ENCODE measurements at places on chromosomes 7 and 10.
A peak's percentile ranks its signal among the peaks of the same experiment; 100 is the strongest.

DNA sequence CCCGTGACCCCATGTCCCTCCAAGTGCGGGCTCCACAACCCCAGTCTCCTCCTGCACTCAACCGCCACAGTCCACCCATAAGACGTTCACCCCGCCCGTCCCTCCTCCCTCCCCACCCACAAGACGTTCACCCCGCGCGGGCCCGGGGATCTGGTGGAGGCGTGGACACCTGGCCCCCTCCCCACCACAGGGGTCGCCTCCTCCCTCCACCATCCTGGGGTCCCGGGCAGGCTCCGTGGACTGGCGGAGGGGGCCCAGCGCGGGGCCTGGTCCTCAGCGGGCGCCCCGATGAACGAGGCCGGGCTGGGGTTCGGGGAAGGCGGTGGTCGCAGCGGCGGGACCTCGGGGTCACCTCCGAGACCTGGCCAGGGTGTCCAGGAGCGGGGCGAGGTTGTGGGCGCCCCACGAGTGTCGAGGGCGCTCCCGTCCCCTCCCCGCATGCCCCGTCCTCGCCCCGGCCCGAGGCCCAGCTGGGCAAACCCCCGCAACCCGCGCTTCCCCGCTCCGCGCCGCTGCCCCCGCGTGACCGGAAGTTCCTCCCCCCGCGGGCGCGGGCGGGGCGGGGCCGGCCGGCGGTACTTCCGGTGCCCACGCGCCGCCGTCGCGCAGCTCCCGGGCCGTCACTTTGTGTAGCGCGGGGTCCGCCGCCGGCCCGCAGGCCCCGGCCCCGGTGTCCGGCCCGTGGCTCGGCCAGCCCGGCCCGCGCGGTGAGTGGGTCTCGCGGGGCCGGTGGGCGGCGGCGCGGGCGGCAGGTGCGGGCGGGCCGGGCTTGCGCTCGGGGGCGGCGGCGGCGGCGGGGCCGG lies at the start of gene ZNF316:
TSS of gene ZNF316 (plus strand) at position 578 of the 803 bp plus-strand sequence. CDS start 5,092 bp downstream, outside the sequence.
- H3K27ac ChIP-seq = peak within 1 kb of the TSS; percentile 94
- H3K36me3 ChIP-seq = no peaks in the 10 kb centered on the region
- H3K4me3 ChIP-seq = peak within 1 kb of the TSS; percentile 99
- no peaks in the 10 kb centered on the region for H3K27me3 ChIP-seq
- no peak for DNase-seq
- peaks cover 46% of the 10 kb centered on the region for H3K4me1 ChIP-seq

GRCh38 chr7:935164-935873 lies 19.2 kb downstream of the ADAP1 start:
- H3K36me3 ChIP-seq = no peaks in the 10 kb centered on the region
- H3K4me3 ChIP-seq = no peak overlapping the region
- DNase-seq = no peak
- H3K4me1 ChIP-seq = no peaks in the 10 kb centered on the region
- no peak overlapping the region for H3K27ac ChIP-seq

DNA sequence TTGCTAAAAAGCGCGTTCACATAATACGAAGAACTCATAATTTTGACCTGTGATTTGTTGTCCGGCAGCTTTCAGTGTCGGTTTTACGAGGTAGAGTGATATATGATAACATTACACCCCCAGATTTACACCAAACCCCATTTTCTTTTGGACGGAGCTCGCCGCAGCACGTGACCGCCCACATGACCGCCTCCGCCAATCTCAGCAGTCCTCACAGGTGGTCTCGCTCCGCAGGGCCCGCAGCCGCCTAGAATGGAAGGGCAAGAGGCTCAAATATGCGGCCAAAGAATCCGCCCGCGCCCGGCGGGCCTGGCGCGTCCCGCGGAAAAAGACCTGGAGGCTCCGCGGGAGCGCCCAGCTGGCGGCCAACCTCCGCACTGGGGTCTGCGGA lies at the start of gene HOXA7:
TSS of gene HOXA7 (minus strand) at position 168 of the 391 bp plus-strand sequence. CDS start at position 38, 130 bp downstream.
- peak within 1 kb of the TSS; percentile 81 for H3K27ac ChIP-seq
- H3K36me3 ChIP-seq = no peaks in the 10 kb centered on the region
- H3K4me3 ChIP-seq = peak within 1 kb of the TSS; percentile 64
- no peaks in the 10 kb centered on the region for H3K27me3 ChIP-seq

GRCh38 chr7:64602086-64602485 lies 39.2 kb upstream of the ZNF680 start:
- no peaks in the 10 kb centered on the region for H3K27me3 ChIP-seq
- H3K4me1 ChIP-seq = no peaks in the 10 kb centered on the region
- no peak overlapping the region for H3K27ac ChIP-seq
- no peak overlapping the region for H3K4me3 ChIP-seq
- DNase-seq = no peak
- no peaks in the 10 kb centered on the region for H3K36me3 ChIP-seq

DNA sequence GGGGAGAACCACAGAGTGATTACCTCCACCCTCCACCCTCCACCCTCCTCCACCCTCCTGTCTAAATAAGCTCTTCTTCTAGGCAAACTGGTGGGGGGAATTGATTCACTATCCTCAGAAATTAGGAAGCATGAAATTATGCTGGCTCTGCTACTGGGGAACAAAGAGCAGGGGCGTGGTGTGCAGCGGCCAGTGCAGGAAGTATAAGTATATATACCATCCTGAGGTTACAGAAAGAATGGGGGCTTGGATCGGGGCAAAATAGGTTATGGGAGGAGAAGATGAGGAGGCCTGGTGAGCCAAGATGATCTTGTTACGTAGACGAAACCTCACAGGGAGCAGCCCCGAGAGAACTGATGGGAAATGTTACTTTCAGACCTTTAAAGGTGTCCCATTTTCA lies 49.1 kb downstream of the SYPL1 start:
- DNase-seq = no peak
- no peak overlapping the region for H3K4me3 ChIP-seq
- H3K27me3 ChIP-seq = no peaks in the 10 kb centered on the region
- no peaks in the 10 kb centered on the region for H3K4me1 ChIP-seq

- DNase-seq = no peak
- no peaks in the 10 kb centered on the region for H3K27me3 ChIP-seq
- H3K36me3 ChIP-seq = no peaks in the 10 kb centered on the region
- no peak overlapping the region for H3K27ac ChIP-seq
These were observed 139.2 kb downstream of the CHCHD3 start for GRCh38 chr7:132942701-132943100.

- H3K36me3 ChIP-seq = peaks cover 16% of the 10 kb centered on the region
- no peak for DNase-seq
- no peak overlapping the region for H3K4me3 ChIP-seq
- H3K27ac ChIP-seq = no peak overlapping the region
- no peaks in the 10 kb centered on the region for H3K4me1 ChIP-seq
- no peaks in the 10 kb centered on the region for H3K27me3 ChIP-seq
These were observed 652.1 kb downstream of the SDK1 start for GRCh38 chr7:3953133-3953532.

- no peak overlapping the region for H3K4me3 ChIP-seq
- H3K27ac ChIP-seq = no peak overlapping the region
- no peaks in the 10 kb centered on the region for H3K4me1 ChIP-seq
- H3K36me3 ChIP-seq = no peaks in the 10 kb centered on the region
These were observed 563.7 kb downstream of the GRM8 start for GRCh38 chr7:126689037-126689436.

- no peak overlapping the region for H3K27ac ChIP-seq
- H3K27me3 ChIP-seq = no peaks in the 10 kb centered on the region
- no peak for DNase-seq
- no peaks in the 10 kb centered on the region for H3K4me1 ChIP-seq
- H3K4me3 ChIP-seq = no peak overlapping the region
These were observed 227.2 kb downstream of the TMEM26 start for GRCh38 chr10:61225939-61226338.

DNA sequence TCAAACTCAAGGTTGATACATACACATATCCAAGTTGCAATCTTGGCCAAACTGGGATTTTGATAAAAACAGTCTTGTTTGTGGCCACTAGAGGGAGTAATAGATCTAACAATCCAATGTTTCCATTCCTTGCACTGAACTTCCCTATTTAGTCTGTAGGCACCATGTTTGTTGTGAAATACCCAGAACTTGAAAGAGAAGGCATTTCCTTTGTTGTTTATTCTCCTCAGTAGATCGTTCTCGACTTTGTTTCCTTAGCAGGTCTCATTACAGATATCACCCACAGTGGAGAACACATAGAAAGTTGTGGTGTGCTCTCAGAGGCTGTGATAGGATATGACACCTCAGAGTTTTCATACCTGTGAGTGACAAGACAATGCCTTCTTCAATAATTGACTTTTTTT lies 70.3 kb upstream of the MXI1 start:
- peak; percentile 55 for DNase-seq
- H3K4me3 ChIP-seq = no peak overlapping the region
- peaks cover 6% of the 10 kb centered on the region for H3K4me1 ChIP-seq

DNA sequence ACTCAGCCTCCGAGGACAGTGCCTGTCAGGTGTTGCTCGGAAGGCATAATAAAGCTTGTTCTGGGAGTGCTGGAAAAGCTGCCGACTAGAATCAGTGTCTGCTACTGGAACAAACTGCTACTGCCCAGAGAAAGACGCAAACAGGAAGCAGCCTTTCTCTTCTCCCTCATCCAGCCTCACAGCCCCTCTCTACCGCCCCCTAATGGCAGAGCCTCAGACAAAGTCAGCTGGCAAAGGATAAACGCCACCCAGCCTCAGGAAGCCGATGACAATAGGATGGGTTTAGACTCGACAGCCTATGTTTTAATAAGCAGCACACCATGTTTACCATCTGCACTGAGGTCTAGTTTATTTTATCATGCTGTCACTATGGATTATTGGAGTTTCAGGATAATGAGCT lies 169.5 kb upstream of the LYZL1 start:
- H3K27ac ChIP-seq = no peak overlapping the region
- DNase-seq = no peak
- no peaks in the 10 kb centered on the region for H3K36me3 ChIP-seq
- no peak overlapping the region for H3K4me3 ChIP-seq

- no peaks in the 10 kb centered on the region for H3K36me3 ChIP-seq
- H3K4me1 ChIP-seq = no peaks in the 10 kb centered on the region
- H3K4me3 ChIP-seq = no peak overlapping the region
- H3K27ac ChIP-seq = no peak overlapping the region
- H3K27me3 ChIP-seq = no peaks in the 10 kb centered on the region
- no peak for DNase-seq
These were observed 104.6 kb downstream of the HIPK2 start for GRCh38 chr7:139673230-139673629.

DNA sequence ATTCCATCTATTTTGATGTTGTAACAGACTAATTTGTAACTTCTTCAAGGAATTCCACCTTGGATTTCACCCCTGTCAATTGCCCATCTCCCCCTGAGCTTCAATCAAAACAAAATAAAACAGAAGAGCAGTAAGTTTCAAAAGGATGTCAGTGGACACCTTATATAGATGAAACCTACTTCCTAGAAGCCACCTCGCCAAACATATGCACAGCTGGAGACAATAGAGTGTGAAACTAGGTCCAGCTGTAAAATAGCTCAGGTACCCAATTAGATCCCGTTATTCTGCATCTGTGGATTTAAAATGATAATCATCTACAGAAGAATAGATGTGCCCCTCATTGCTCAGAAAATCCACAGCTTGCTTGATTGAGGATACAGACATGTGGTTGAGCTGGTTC lies 598.6 kb downstream of the SH2D4B start:
- H3K4me3 ChIP-seq = no peak overlapping the region
- H3K4me1 ChIP-seq = no peaks in the 10 kb centered on the region
- H3K27me3 ChIP-seq = no peaks in the 10 kb centered on the region
- H3K27ac ChIP-seq = no peak overlapping the region
- no peak for DNase-seq

- no peaks in the 10 kb centered on the region for H3K27me3 ChIP-seq
- no peak overlapping the region for H3K27ac ChIP-seq
- H3K4me1 ChIP-seq = no peaks in the 10 kb centered on the region
- no peak for DNase-seq
- no peak overlapping the region for H3K4me3 ChIP-seq
These were observed 18.1 kb downstream of the CALN1 start for GRCh38 chr7:72394016-72394415.

DNA sequence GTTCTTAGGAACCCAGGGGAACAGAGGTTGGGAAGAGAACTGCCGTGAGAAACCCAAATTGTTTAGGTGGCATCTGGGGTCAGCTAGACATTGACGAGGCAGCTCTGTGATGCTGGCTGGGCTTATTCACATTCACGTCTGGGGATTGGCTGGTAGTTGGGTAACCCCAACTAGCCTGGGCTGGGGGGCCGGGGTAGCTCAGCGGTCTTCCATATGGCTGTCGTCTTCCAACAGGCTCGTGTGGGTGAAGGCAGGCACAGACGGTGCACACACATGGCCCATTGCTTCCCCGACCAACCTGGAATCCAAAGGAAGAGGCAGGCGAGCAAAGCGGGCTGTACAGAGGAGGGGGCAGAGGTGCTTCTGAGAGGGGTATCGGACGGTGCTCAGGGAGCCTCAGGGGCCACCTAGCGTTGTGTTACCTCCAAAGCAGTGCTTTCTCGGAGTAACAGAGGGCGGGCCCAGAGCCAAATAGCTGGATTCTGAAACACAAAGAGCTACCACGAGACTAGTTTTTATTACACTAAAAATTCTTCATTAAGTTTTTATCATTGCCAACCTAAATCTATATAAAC lies 34.5 kb downstream of the MKI67 start:
- no peaks in the 10 kb centered on the region for H3K4me1 ChIP-seq
- H3K27me3 ChIP-seq = no peaks in the 10 kb centered on the region
- no peaks in the 10 kb centered on the region for H3K36me3 ChIP-seq

GRCh38 chr7:27251652-27252590 lies 9.3 kb downstream of the EVX1 start:
- H3K27ac ChIP-seq = no peak overlapping the region
- peaks cover 10% of the 10 kb centered on the region for H3K4me1 ChIP-seq
- H3K4me3 ChIP-seq = no peak overlapping the region
- no peak for DNase-seq

DNA sequence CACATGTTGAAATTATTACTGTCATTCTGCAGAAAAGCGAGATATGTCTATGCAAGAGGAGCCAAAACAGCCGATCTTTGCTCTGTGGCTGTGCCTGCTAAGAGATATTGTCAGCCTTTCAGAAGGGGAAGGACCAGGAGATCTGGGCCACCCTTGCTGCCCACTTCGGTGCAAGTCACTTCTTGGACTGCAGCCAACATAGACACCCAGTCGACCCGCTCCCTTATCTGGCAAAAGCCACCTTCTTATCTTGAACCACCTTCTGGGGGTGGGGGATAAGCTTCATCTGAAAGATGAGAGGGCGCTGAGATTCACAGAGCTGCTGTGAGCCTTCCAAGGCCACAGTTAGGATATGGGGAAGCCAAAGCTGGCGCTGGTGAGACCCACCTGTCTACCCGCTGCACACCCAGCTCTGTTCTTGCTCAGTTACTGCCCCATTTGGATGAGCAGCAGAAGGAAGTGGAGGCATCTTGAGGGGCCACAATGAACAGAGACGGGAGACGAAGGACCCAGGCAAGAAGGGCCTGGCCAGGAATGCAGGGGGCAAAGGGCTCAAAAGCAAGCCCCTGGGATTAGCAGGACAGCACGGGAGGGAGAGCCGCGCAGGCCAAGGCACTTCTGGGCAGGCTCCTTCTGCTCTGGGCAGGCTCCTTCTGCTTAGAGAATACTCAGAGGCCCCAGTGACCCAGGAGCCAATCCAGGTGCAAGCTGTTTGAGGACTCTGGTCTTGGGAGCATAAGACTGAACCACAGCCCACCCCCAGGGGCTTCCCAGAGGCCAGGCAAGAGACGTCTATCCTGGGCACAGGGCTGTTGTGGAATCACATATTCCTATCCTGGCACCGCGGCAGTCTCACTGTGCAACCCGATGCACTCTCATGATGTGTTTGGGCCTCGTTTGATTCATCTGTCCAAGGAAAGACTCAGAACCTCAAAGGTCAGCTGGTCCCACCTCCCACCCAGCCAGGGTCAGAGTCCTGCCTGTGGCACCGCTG lies 38.4 kb upstream of the NPFFR1 start:
- DNase-seq = no peak
- no peaks in the 10 kb centered on the region for H3K27me3 ChIP-seq
- no peaks in the 10 kb centered on the region for H3K36me3 ChIP-seq
- peaks cover 25% of the 10 kb centered on the region for H3K4me1 ChIP-seq

GRCh38 chr7:127256041-127256725 lies 3.4 kb upstream of the GRM8 start:
- peaks cover 22% of the 10 kb centered on the region for H3K4me1 ChIP-seq
- H3K4me3 ChIP-seq = no peak overlapping the region
- no peak for DNase-seq
- H3K27ac ChIP-seq = no peak overlapping the region
- no peaks in the 10 kb centered on the region for H3K36me3 ChIP-seq

Data from tibial nerve (tissue), 4 donors.